ENCODE measurements at places on chromosomes 11 and 22. TPM values are rescaled to one million over a fixed set of nuclear protein-coding genes. Genes with fewer than 3 reads are reported as not detected.

Gene TPBGL
- 0.14 TPM for total RNA-seq

Gene GRK3
- total RNA-seq = 3.1 TPM

Gene KCNJ11
- total RNA-seq = 3.7 TPM

Gene RIMBP3C
- 0.13 TPM for total RNA-seq

Gene SSTR3
- not detected for total RNA-seq

Gene JAML
- not detected for total RNA-seq

Gene BRSK2
- total RNA-seq = 6.3 TPM

Gene KRTAP5-4
- total RNA-seq = not detected

Gene MUC5B
- total RNA-seq = 1.5 TPM

Gene TBC1D10A
- 9.8 TPM for total RNA-seq
